Dermis microvascular lymphatic vessel endothelial cell (primary cell): ENCODE measurements at places on chromosomes 5 and 9. TPM values are rescaled to one million over a fixed set of nuclear protein-coding genes. Genes with fewer than 3 reads are reported as not detected.

Gene DAP
- 16.3 and 34.3 TPM in 2 replicates for total RNA-seq

Gene CCDC69
- 3.4 and 3.5 TPM in 2 replicates for total RNA-seq

Gene PCDHAC2
- total RNA-seq = 0.13 TPM in 2 replicates

Gene PRDM9
- total RNA-seq = not detected in 2 replicates

Gene C5
- total RNA-seq = 1.5 and 1.6 TPM in 2 replicates

Gene GFPT2
- total RNA-seq = 0.13 and 0.38 TPM in 2 replicates

Gene MYOZ3
- 0.13 and 0.25 TPM in 2 replicates for total RNA-seq

Gene IL13
- total RNA-seq = not detected in 2 replicates

Gene NEUROG1
- total RNA-seq = not detected in 2 replicates

Gene LHX6
- 1.9 and 3.2 TPM in 2 replicates for total RNA-seq

Gene RIOK2
- total RNA-seq = 14.3 and 14.8 TPM in 2 replicates

Gene PCDHAC1
- total RNA-seq = 0.13 TPM in 1 of 2 replicates, not detected in the other

Gene FOXI1
- total RNA-seq = not detected in 2 replicates

Gene SUSD3
- not detected in 2 replicates for total RNA-seq

Gene FNBP1
- 35.0 and 37.4 TPM in 2 replicates for total RNA-seq

Gene GCNT4
- total RNA-seq = 0.13 TPM in 2 replicates

- no peak for DNase-seq
Observed at GRCh38 chr5:14435481-14435880, 146.1 kb upstream of the OTULINL start.

- DNase-seq = no peak
Observed at GRCh38 chr5:168879331-168879730, 300.2 kb upstream of the PANK3 start.

- no peak for DNase-seq
Observed at GRCh38 chr5:156819967-156820581, 30.0 kb upstream of the PPP1R2B start.

- peak; percentile 77 for DNase-seq
Observed at GRCh38 chr5:142743592-142744441, 26.4 kb upstream of the ARHGAP26 start.

DNA sequence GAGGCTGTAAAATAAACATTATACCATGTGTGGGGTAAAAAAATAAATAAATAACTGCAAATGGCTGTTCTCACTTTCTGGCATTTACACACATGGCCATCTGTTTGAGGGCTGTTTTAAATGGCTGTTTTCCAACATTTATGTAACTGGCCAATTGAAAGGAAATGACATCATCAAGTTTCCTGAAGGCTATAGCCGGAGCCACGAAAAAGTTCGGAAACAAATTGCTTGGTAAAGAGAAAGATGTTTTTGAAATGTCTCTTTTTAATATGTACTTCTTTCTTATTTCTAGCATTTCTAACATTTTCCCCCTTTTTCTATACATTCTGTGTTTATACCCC lies 95.4 kb upstream of the DAB2 start:
- DNase-seq = peak; percentile 97

GRCh38 chr9:84993105-84993504 lies 323.6 kb downstream of the NTRK2 start:
- no peak for DNase-seq

DNA sequence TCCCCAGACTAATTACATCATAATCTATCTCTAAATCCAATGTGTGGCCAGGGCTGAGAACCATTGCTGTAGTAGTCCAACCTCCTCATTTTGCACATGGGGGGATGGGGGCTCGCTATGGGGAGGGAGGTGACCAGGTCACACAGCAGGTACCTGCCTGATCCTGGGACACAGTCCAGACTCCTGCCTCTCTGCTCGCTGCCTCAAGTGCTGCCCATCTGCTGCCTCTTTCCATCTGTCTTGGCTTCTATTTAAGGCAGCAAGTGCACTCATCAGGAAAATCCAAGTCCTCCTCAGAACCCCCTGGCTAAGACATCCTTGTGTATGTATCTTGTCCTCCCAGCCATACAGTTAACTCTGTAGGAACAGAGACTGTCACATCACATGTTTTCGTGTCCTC lies 57.7 kb upstream of the FRRS1L start:
- no peak for DNase-seq

DNA sequence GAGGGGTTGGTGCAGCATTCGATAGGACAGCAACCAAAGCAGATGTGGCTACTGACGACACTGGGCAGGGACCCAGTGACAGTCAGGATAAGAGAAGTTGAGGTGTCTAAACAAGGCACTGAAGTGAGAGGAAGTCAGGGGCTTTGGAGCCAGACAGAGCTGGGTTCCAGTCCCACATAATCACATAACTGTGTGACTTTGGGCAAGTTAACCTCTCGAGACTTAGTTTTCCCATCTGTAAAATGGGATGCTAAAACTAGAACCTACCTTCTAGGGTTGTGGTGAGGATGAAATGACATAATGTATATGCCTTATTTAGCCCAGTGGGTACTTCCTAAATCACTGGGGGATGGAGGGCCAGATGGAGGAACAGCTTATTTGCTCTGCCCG lies 3.1 kb downstream of the ANGPTL2 start:
- no peak for DNase-seq

DNA sequence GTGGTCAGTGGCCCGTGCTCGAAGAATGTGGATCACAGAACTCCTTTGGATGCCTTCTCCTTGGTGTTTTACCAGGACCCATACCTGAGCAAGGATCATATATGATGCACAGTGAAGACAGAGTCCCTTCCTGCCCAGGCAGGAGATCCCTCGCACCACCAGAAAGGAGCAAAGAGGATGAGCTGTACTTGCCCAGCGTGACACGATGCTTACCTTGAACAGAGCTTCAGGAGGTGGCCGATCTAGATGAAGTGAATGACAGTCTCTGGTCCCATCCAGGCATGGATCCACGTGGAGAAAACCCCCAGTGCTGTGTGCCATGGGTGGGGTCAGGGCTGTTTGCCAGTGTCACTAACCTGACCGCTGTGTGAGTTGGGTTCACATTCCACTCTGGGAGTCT lies 455.4 kb downstream of the GADD45G start:
- DNase-seq = no peak

DNA sequence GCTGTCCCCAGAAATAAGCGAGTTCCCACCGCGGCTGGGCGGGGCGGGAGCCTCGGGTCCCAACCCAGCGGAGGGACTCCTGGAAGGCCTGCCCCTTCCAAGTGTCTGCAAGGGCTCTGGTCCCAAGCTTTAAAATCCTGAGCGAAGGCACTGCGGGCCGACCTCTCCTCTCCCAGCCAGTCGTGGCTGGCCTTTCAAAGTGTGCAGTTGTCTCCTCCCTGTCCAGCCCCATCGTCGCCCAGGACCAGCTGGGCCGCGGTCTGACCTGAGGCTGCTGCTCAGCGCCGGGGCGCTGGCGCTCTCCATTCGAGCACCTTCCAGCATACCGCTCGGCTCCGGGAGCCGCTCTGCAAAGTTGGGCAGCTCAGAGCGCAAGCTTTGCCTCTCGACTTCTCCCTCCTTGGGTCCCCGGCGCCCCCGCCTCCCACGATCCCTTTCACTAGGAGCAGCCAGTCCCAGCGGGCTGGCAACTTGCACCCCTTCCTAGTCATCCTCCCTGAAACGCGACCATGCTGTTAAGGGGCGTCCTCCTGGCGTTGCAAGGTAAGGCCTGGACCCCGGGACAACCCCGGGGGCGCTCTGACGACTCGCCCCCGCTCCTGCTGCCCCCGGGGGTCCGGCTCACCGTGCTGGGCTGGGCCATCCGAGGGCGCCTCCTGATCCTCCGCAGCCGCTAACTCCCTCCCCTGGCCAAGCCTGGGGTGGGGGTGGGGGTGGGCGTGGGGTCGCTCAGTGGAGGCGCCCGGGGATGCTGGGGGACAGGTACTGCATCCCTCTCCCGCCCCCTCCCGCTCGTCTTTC lies at the start of gene MAMDC2:
TSS of gene MAMDC2 (plus strand) at position 160 of the 801 bp plus-strand sequence. CDS start at position 510, 350 bp downstream.
- no peak for DNase-seq

DNA sequence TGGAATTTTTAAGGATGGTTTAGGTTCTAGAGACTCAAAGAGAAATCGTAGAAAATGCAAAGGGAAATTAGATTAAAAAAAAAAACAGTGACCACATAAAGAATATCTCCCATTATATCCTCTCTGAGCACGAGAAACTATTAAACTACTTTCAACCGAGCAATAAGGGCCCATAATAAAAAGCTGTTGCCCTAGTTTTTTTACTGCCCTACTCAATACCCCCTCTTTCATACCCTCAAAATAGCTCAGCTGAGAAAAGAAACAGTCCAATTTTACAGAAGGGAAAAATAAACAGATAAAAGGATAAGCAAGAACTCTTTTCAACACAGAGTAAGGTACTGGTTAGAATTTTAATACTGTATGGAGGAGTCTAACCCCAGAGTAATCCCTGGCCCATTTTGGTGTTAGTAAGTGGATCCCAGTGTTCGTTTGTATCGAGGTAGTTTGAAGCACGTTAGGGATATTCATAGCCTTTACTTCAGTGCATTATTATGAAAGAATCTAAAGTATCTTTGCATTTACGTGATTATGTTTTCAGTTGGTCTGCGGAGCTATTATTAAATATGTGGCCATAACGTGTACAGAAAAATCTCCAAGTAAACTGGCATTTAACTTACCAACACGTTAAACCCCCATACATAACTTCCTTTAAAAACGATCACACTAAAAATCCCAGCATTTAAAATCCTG lies 980 bp upstream of the RHOBTB3 start:
- DNase-seq = no peak

DNA sequence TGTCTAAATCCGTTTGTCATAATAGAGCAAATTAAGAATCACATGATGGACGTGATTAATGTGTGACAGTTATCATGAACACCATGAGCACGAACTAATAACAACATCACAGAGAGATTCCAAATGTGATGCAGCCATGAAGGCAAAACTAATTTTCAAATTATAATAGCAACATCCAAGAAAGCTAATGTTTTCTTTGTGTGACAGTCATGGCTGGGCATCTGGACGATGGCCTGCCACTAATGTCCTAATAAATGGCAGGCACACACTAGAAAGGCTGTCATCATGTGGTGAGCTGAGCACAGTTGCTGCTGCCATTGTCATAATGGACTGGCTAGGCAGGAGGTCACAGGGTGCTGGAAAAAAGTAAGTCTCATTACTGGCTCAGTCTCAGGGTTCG lies 280.0 kb upstream of the EFNA5 start:
- DNase-seq = no peak

- DNase-seq = no peak
Observed at GRCh38 chr9:88947581-88948573, 43.4 kb upstream of the S1PR3 start.

- no peak for DNase-seq
Observed at GRCh38 chr5:433836-434235, 9.1 kb upstream of the EXOC3 start.

DNA sequence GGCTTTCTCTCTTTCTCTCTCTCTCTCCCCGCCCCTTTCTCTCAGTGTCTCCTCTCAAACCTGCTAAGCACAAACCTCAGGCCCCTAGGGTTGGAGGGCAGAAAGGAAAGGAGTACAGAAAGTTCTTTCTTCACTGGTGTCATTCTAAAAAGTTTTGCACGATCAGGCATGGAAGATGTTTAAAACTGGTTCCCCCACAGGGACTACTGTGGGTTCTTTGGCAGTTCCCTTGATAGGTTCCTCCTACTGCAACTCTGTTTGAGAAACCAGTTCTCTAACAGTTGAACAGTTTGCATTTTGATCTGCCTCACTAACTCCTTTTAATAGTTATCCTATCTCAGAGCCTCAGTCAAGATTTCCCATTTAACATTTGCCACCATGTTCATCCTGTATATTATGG lies 82.9 kb downstream of the CDO1 start:
- no peak for DNase-seq

DNA sequence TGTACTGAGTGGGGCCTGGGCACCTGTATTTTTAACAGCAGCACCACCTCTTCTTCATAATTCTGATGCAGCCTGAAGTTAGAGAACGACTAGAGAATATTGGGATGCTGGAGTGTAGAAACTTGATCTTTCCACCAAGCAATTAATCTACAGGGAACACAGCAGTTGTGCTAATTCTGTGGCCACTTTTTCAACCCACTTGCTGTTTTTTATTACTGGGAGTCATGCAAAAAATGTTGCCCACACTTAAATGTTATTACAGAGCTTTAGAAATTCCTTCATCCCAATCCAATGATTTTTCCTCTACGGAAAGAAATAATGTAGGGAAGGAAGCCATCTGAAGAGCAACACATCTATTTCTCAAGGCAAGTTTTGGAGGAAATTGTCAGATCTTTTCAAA lies 190.9 kb upstream of the TUT7 start:
- no peak for DNase-seq

GRCh38 chr5:35821513-35821912 lies 35.2 kb upstream of the IL7R start:
- DNase-seq = no peak
